ENCODE measurements at places on chromosomes 7 and 10.

DNA sequence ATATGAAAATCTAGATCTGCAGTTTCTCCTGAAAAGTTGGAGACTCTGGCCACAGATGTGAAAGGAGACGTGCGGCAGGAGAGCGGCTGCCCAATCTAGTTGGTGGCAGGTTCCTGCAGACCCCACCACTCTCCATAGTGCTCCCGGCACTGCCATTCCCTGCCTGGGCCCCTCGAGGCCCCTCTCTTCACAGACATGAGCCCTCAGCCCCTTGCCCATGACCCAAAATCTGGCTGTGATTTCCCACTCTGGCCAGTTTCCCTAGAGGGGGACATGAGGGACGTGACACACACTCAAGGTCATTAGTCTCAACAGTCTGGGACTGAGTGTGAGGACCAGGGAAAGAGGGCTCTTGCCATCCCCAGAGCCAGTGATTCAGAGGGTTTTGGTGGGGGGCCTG, 138.7 kb downstream of the PTPN20 start:
- DNase-seq, result no peak

DNA sequence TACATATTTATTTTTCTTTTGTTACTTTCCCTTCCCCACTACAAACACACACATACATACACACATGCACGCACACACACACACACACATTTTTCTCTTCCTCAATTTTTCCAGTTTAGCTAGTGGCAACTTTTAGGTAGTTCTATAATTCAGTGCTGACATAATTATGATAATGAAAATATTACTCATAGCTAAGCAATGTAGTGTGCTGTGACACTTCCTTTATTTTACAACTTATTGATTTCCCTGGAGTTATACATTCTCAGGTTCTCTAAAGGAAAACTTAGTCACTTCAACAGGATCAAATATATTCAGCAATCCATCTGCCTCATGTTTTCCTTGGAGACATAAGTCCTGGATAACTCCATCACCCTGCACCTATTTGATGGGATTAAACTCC, 151.6 kb downstream of the CACNA2D1 start:
- DNase-seq, result no peak

GRCh38 chr7:85823396-85824080, 636.7 kb upstream of the SEMA3D start:
- no peak for DNase-seq

GRCh38 chr10:16559236-16559773, 37.6 kb upstream of the C1QL3 start:
- no peak for DNase-seq

GRCh38 chr10:26468291-26468690, 30.1 kb downstream of the APBB1IP start:
- no peak for DNase-seq

DNA sequence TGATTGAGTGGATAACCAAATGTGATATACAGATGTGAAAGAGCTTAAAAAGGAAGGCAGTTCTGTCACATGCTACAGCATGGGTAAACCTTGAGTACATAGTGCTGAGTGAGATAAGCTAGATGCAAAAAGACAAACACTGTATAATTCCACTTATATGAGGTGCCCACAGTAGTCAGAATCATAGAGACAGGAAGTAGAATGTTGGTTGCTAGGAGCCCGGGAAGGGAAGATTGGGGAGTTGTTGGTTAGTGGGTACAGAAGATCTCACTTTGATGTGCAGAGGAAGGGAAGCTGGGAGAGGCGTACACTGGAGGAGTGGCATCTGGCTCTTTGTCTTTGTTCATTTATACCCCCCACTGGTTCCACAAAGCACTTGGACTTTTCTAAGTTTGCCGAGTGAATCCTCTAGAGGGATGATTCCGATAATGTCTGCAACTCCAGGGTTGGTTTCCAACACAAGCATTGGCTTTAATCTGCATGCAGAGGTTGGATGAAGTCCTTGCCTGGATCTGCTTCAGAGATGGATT, 39.5 kb downstream of the TSPAN14 start:
- no peak for DNase-seq

DNA sequence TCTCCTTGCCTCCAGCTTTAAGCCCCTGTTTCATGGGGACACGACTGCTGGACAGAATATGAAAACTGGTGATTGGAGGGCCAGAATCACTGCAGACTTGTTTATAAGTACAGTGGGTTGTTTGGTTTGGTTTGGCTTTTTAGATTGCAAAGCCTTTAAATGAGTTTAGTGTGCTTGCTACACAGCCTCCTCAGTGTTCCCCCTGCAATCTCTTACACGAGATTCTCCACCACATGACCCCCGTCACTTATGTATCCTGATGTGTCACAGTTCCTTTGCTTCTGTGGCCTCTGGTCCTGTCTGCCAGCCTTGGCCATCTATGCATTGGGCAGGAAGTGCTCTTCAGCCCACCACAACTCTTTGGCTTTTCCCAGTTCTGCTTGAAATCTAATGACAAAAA, 103.7 kb upstream of the ANKRD1 start:
- DNase-seq, result no peak

DNA sequence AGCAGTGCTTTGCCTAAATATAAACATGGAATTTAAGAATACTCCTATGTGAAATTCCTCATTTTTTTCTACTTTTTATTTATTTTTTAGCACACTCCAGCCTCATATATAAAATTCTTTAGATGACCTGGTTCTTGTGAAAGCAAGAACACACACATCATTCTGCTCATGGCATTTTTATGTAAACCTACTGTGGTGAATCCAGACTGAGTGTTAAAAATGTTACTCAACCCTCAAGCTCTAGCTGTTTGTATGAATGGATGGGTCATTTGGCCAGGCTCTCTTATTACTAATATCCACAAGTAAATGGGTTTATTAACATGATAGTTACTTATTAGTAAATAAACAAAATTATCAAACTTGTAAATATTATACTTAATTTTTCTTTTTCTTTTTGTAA, 551.7 kb upstream of the LRRN3 start:
- no peak for DNase-seq

GRCh38 chr7:138549082-138549481, 89.0 kb downstream of the TRIM24 start:
- DNase-seq, result no peak

- peak; percentile 26 for DNase-seq
These were observed 1.8 kb downstream of the TNRC18 start for GRCh38 chr7:5421714-5422395.

DNA sequence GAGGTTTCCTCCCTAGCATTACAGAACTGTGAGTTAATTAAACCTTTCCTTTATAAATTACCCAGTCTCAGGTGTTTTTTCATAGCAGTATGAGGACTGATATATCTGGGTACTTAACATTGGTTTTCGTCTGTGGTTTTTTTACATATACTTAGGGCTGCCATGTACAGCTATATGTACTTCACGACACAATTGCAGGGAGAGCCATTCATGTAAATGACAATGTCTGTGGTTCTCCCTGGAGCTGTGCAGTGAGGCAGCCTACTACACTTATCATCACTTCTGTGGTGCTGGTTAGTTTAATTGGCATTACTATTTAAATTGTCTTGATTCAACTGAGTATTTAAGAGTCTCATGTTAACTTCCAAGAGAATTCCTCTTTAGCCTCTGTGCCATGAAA, 40.7 kb downstream of the AVL9 start:
- DNase-seq, result no peak

GRCh38 chr10:6337382-6337781, 134.7 kb downstream of the PFKFB3 start:
- no peak for DNase-seq

DNA sequence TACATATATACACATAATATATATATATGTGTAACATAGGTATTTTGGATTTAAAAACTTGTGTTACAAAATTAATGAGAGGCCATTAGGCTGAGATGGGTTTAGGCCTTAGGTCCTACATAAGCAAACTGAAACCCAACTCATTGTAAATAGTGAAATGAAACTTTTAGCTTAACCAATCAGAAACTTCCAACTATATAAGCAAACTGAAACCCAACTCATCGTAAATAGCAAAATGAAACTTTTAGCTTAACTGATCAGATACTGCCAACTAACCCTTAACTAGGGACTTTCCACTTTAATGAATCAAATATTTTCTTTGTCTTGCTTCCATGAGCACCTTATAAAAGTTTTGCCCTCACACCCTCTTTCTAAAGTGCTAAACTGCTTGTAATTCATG, 17.3 kb upstream of the SAMD9L start:
- no peak for DNase-seq

Measured in occipital lobe (tissue), 3 donors.